Osteocyte (in vitro differentiated cells): ENCODE measurements at places on chromosomes 11 and 22.

DNA sequence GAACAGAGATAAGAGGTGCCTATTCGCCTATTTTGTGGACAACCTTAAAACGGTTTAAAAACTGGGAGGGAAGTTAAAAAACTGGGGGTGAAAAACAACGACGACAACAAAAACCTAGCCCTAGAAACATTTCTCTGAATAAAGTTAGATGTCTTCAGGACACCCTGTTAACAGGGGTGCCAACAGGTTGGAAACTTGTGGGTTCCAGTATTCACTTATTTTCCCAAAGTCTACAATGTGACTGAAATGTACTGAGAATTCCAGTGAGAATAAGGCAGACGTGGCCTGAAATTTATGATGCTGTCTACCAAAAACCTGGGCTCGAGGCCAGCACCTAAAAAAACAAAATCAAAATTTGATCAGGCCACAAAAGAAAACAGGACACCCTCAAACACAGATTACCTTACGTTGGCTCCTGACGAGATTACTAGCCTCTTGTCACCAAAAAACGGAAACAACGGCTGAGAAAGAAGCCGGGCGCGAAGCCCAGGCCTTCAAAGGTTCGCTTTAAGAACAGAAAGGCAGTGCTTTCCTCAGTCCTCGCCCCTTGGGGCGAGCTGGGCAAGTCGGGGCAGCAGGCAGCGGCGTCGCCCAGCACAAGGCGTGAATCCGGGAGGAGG lies 906 bp downstream of the CCDC90B start:
- H3K4me3 ChIP-seq, result peak overlapping the region; percentile 96
- peaks cover 26% of the 10 kb centered on the region for H3K4me1 ChIP-seq
- peaks cover 3% of the 10 kb centered on the region for H3K36me3 ChIP-seq
- peaks cover 12% of the 10 kb centered on the region for H3K27me3 ChIP-seq
- peak overlapping the region; percentile 100 for H3K27ac ChIP-seq
- no peak for DNase-seq

GRCh38 chr11:35138606-35138942 lies 397 bp upstream of the CD44 start:
- DNase-seq, result no peak
- H3K4me1 ChIP-seq, result peaks cover 48% of the 10 kb centered on the region
- no peaks in the 10 kb centered on the region for H3K36me3 ChIP-seq

DNA sequence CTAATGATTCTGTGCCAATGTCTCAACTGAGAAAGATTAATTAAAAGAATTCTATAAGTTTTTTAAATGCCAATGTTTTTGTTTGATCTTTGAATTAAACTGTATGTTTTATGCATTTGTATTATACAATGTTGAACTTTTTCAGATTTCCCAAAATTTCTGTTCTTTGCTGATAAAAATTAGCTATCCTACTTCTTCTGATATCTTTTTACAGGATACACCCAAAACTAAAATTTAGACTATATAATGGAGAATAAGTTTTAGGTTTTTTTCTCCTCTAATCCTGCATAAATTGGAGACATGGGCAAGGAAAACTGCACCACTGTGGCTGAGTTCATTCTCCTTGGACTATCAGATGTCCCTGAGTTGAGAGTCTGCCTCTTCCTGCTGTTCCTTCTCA lies at the start of gene OR5L2:
Gene OR5L2, plus strand, starts transcription at position 301 of the 400 bp plus-strand sequence. Its CDS starts 0 bp downstream, at position 301.
- no peaks in the 10 kb centered on the region for H3K27me3 ChIP-seq
- no peaks in the 10 kb centered on the region for H3K4me1 ChIP-seq
- H3K36me3 ChIP-seq, result no peaks in the 10 kb centered on the region
- H3K27ac ChIP-seq, result no peak within 1 kb of the TSS

DNA sequence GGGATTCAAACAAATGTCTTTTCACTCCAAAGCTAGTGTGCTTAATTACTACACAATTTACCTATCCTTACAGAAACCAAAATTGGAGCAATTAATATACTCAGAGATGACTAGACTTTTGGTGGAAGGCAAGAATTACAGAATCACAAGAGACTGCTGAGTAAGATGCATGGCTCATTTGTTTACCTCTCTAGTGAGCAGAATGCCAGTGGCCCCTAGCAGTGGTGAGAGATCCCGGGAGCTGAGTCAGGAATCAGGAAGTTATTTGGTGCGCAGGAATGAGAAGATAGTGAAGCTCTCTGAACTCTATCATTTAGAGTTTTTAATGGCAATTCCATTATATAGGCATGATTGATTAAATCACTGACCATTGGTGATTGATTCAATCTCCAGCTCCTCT lies 188.9 kb upstream of the SESN3 start:
- H3K27me3 ChIP-seq, result peaks cover 12% of the 10 kb centered on the region
- H3K27ac ChIP-seq, result no peak overlapping the region
- DNase-seq, result no peak
- no peaks in the 10 kb centered on the region for H3K36me3 ChIP-seq

GRCh38 chr11:13210424-13210823 lies 67.2 kb upstream of the BMAL1 start:
- no peaks in the 10 kb centered on the region for H3K27me3 ChIP-seq
- H3K36me3 ChIP-seq, result no peaks in the 10 kb centered on the region
- no peak overlapping the region for H3K27ac ChIP-seq
- DNase-seq, result no peak
- H3K4me3 ChIP-seq, result no peak overlapping the region
- peaks cover 32% of the 10 kb centered on the region for H3K4me1 ChIP-seq
